Hippocampal formation (tissue), 2 donors: ENCODE measurements at places on chromosomes 5 and 9.

- peak; percentile 29 for DNase-seq
Observed at GRCh38 chr9:5442400-5443011, 4.8 kb upstream of the PLGRKT start.

DNA sequence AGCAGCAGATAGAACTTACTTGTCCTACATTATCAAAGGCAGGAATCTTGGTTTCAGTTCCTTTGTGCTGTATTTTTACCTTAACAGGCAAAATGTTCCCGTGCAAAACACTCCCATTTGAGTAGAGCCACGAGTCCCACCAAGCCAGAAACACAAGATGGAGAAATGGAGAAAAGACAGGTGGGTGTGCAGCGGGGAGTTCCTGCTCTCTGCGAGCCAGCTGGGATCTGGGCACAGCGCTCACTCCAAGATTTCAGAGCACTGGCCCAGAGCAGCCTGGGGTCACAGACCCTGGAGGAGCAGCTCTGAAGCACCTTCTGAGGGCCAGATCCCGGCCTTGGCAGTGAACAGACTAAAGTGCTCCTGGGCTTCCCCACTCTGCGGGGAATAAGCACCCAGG, 2.9 kb downstream of the UCK1 start:
- no peak for DNase-seq

DNA sequence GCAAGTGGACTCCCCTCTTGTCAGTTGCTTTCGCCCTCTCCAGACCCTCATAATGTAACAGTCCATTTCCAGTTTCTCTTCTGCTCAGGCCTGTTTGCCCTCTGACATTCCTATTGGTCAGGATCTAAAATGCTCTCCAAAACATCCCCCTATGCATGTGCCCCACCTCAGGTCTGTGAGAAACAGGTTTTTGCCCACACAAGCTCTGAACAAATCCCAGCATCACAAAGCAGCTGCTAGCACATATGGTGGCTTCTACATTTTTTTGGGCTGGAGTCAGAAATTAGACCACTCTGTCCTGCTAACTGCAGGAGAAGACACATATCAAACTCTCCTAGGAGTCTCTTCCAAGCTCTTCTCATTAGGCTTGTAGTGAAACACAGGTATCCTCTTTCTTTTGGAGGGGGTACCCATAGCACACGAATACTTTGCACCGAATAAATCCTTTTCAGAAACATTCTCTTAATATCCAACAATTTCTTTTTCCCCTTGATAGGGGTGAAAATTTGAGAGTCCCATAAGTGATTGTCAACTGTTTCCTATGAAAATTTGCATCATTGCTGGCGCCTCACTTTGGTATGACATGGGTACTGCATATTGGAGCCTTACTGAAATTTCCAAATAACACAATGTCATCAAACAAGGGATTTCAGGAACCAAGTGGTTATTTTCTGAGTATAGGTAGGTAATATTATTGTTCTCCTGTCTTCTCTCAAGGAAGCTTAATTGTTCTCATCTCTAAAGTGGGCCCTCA, 19.3 kb upstream of the HSPA9 start:
- DNase-seq = no peak

- DNase-seq = no peak
Observed at GRCh38 chr9:107158321-107158720, 124.8 kb upstream of the RAD23B start.

- DNase-seq = no peak
Observed at GRCh38 chr9:108416324-108416723, 439.5 kb downstream of the ACTL7B start.

GRCh38 chr9:87890837-87891236, 8.2 kb downstream of the SPATA31E1 start:
- DNase-seq = no peak

DNA sequence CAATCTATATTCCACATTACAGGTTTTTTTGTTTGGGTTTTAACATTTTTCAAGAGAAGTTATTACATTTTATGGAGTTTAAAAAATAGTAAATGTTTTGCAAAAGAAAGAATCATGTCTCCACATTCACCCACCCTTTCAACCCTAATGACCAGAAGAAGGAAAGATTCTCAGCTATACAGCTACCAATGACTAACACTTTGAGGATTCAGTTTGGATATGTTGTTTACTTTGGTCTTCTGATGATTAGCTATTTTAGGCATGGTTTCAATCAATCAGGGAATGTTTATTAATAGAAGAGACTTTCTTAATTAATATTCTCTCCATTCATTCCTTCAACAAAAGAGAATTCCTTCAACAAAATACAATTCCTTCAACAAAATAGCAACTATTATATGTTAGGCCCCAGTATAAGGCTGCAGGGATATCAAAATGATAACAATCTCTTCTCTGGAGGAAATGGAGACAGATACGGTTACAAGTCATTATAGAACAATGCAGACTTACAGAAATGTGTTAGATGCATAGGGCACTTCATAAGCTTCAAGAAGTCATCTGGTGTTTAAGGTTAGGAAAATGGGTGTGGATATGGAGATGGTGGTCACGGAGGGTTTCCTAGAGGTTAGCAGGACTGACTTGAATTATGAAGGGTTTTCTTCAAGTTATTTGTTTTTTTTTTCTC, 9.3 kb upstream of the NR3C1 start:
- no peak for DNase-seq

- DNase-seq = no peak
Observed at GRCh38 chr5:76393035-76393680, 9.9 kb upstream of the IQGAP2 start.

GRCh38 chr9:38162332-38163211, 93.5 kb upstream of the SHB start:
- DNase-seq = no peak

- DNase-seq = no peak
Observed at GRCh38 chr9:109328978-109329637, 8.2 kb upstream of the EPB41L4B start.
